ENCODE measurements at places on chromosomes 3 and 15.

- DNase-seq, result no peak
Observed at GRCh38 chr3:170989100-170989648, 37.3 kb downstream of the SLC2A2 start.

DNA sequence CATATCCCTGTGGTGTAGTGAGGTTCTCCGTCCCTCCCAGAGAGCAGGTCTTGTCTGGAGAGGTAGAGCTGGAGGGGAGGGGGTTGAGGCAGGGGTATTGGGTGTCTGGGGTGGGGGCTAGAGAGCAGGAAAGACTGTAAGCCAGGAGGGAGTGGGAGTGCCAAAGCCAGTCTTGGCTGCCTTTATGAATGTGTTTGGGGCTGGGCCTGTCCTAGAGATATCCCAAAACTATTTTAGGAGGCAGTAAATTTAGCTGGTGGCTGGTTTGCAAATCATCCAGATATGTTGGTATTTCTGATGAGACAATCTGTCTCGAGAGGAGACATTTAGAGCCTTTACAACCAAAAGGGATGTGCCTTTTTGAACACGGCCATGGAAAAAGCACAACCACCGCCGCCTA is 166.6 kb downstream of the TLE3 start:
- no peak for DNase-seq

DNA sequence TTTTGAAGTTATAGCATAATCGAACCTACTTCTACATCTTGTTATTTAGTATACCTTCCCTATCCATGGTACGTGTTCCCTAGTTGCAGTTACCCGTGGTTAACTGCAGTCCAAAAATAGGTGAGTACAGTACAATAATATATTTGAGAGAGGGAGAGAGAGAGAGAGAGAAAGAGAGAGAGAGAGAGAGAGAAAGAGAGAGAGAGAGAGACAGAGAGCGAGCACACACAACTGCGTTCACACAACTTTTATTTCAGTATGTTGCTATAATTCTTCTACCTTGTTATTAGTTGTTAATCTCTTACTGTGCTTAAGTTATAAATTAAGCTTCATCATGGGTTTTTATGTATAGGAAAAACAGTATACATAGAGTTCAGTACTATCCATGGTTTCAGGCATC is 928.1 kb downstream of the TUSC7 start:
- no peak for DNase-seq

DNA sequence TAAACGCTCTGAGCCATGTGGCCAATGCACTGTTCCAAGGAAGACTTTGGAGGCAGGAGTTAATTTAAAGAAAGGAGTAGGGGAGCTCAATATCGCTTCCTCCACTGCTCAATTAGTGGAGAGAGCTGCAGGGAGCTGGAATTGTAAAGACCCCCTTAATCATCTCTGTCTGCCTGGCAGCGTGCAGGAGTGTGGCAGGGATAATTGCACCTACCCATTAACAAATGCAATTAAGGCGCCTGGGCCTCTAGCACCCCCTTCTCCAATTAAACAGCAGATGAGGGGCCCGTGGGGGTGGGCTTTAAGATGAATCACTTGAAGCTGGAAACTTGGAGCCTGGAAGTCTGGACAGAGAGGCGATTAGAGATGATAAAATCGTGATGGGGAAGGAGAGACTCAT is 61.7 kb upstream of the GLCE start:
- DNase-seq, result no peak

GRCh38 chr3:26647078-26647477 is 24.5 kb downstream of the LRRC3B start:
- no peak for DNase-seq

DNA sequence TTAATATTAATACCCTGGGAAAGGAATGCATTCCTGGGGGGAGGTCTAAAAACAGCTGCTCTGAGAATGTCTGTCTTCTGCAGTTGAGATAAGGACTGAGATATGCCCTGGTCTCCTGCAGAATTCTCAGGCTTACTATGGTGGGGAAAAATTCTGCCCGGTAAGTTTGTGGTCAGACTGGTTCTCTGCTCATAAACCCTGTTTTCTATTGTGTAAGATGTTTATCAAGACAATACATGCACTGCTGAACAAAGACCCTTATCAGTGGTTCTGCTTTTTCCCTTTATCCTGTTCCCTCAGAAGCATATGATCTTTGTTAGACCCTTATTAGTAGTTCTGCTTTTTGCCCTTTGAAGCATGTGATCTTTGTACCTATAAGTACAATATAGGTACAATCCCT is 494.6 kb downstream of the CNTN6 start:
- no peak for DNase-seq

DNA sequence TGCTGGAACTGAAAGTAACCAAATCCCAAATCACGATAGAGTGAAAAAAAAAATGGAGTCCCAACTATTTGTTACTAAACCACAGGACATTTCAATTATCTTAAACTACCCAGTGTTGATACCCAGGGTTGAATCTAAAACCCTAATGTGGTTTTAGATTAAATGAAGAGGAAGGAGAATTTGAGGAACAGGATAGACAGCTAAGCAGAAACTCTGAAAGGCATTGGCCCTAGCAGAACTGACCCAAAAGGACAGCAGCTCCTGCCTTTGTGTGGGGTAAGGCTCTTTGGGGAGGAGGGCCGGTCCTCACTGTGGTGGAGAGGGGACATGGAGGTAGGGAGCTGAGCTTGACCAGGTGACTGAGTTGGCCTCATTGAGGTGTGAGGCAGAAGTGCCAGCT is 30.7 kb upstream of the SNRK start:
- DNase-seq, result no peak

GRCh38 chr3:14358426-14359211 is 43.8 kb upstream of the SLC6A6 start:
- peak; percentile 55 for DNase-seq

DNA sequence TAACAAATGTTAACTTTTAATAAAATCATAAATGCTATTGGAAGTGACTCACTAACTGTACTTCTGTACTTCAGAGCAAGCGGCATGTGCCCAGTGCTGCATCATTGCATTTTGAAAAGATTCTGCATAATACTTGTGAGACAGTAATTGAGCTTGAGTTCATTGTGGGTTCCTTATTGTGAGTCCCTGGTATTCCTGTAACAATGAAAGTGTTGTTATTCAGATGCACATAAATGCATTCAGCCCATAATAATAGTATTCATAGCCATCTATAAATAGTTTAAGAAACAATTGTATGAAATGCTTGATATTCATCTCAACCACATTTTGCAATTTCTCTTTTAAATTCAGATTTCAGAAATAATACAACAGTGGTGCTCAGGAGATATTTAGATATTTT is 976.4 kb downstream of the CADM2 start:
- DNase-seq, result no peak

- no peak for DNase-seq
Observed at GRCh38 chr15:65101891-65102708, 12.9 kb downstream of the UBAP1L start.

DNA sequence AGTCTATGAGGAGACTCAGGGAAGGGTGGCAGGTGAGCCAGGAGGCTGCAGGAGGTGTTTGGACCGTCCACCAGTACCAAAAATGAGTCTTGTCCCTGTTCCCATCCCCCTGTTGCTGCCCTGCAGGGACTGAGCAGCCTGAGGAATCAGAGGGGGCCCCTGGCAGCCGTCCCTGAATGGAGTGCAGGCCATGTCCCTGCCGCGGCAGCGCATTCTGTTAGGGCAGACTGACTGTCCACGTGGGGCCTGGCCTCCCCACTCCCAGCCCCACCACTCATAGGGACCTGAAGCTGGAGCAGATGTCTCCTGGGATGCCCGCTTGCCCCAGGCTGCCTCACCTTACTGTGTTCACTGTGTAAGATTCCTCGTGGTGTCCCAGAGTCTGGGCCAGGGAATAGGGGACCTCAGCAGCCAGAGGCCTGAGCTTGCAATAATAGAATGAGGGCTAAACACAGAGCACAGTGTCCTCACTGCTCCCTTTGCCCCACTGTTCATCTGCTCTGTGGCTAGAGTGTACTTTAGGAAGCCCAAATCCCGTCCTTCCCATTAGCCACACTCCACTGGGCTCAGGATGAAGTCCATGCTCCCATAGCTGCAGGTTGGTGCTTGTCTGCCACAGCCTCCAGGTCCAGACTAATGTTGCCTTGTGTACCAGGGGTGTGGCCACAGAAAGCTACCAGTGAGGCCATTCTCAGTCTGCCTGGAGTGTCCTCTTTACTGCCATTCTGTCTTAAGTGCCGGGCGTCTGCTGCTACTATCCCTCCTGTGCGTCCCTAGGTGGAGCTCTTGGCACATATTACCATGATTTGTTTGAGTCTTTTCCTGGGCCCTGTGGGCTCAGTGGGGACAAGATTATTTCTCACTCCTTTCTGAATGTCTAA is 63.2 kb downstream of the HCN4 start:
- DNase-seq, result no peak

GRCh38 chr3:75938921-75939320 is 153.6 kb upstream of the ZNF717 start:
- DNase-seq, result no peak

- DNase-seq, result no peak
Observed at GRCh38 chr15:28978661-28979060, 92.9 kb downstream of the APBA2 start.

DNA sequence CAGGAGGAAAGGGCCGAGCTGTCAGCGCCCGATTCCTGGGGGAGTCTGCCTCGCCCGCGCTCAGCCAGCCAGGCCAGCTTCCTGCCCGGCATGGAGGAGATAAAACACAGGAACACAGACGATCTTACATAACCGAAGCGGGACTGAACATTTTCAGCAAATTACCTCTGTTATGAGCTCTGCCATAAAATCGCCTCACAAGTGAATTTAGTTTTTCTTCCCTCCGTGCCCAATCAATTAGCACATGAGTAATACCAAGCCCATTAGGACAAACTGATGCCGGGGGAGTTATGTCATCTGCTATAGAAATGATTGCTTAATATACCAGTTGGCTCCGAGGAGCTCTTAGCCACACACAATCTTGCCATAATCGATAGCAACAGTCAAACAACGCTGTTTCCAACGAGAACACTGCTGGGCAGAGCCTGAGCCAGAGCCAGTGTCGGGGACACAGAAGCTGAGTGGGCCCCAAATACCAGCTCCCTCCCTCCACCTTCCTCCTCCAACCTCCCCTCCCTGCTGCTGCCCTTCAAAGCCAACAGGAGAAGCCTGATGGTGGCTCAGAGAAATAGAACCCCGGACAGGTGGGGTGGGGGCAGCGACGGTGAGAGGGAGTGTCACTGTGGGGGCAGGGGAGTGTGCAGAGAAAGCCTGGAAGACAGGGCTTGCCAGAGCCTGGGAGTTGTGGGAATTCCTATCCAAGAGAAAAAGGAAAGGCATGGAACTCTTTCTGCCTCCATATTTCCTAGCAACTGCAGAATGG is 279.4 kb upstream of the TLE3 start:
- DNase-seq, result peak; percentile 57

- no peak for DNase-seq
Observed at GRCh38 chr3:55172913-55173312, 245.1 kb upstream of the LRTM1 start.

- DNase-seq, result peak; percentile 68
Observed at GRCh38 chr15:92077353-92078085, 224.0 kb downstream of the SLCO3A1 start.

GRCh38 chr3:117700573-117701360 is 991.2 kb downstream of the TUSC7 start:
- DNase-seq, result no peak

DNA sequence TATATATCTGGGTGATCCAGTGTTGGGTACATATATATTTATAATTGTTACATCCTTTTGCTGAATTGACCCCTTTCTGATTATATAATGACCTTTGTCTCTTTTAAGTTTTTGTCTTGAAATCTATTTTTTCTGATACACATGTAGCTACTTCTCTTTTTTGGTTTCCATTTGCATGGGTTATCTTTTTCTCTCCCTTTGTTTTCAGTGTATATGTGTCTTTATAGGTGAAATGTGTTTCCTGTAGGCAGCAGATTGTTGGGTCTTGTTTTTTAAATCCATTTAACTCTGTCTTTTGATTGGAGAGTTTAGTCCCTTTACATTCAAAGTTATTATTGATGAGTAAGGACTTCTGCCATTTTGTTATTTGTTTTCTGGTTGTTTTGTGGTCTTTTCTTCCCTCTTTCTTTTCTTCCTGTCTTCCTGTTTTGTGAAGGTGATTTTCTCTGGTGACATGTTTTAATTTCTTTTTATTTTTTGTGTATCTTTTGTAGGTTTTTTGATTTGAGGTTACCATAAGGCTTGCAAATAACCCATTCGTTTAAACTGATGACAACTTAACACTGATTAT is 56.8 kb downstream of the STARD9 start:
- DNase-seq, result no peak

- no peak for DNase-seq
Observed at GRCh38 chr3:131501949-131502348, 822 bp downstream of the MRPL3 start.

DNA sequence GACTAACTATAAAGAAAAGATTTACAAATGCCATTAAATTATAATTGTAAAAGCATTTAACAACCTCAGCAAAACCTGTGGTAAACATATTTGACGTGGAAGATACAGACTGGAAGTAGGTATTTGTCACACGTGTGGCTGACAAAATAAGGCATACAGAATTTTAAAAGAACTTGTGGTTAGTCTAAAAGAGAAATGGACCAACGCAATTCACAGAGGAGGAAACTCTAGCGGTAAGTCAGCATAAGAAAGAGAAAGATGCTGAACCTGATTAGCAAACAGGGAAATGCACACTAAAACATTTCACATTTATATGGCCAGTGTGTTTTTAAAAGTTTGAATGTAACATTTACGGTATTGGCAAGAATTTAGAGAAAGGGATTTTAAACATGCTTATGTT is 35.3 kb downstream of the KCNH8 start:
- no peak for DNase-seq

DNA sequence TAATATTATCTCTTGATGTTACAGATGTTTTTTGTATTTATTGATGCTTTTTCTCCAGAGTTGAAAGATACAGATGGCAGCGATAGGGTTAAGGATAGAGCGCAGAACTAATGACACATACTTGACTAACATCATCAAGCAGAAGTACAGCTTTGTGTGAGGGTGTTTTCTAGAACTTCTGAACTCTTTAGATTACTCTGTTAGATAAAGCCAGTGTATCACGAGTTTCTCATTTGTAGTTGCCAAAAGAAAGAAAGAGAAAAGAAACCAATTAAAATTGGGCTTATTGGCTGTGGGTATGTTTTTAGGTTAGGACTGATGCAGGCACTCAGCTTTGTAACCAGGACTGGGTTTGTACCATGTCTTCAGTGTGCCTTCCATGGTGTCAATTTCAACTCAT is 6.6 kb upstream of the GPR171 start:
- DNase-seq, result no peak

- peak; percentile 76 for DNase-seq
Observed at GRCh38 chr3:43153216-43154083, 47.6 kb upstream of the POMGNT2 start.

DNA sequence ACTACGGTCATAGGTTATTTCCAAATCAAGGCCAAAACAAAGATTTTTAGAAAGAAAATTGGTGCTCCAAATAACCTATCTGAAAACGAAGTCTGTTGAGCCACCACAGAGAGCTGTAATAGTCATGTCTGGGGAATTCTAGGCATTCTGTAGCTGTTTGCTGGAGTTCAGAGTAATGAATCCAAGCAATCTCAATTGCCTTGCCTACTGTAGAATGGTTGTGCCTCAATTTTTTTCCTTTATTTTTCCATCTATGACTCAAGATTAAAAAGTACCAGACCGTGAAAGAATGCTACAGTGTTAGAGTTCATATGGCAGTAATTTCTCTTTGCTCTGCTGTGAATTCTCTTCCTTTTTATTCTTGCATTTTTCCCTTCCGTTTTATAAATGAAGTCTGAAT is 1007.2 kb upstream of the ALCAM start:
- DNase-seq, result no peak

GRCh38 chr15:67142767-67143100 is 77.3 kb downstream of the SMAD3 start:
- DNase-seq, result no peak
